Mesangial cell (primary cell): ENCODE measurements at places on chromosomes 2 and 18. TPM values are rescaled to one million over a fixed set of nuclear protein-coding genes. Genes with fewer than 3 reads are reported as not detected.

The CFAP210 gene
- total RNA-seq, result under 0.01 TPM in 1 of 2 replicates, not detected in the other

The CRYGD gene
- not detected in 2 replicates for total RNA-seq

The CASP10 gene
- 0.65 and 1.4 TPM in 2 replicates for total RNA-seq

The MOGAT1 gene
- not detected in 2 replicates for total RNA-seq

The INHBB gene
- total RNA-seq, result under 0.01 TPM in 1 of 2 replicates, not detected in the other

The BBS5 gene
- 3.6 and 4.4 TPM in 2 replicates for total RNA-seq

The FBXO15 gene
- total RNA-seq, result 0.76 and 0.98 TPM in 2 replicates

The GNAL gene
- 2.3 and 4.3 TPM in 2 replicates for total RNA-seq

The ST8SIA5 gene
- 0.13 TPM in 1 of 2 replicates, not detected in the other for total RNA-seq

The RNMT gene
- total RNA-seq, result 11.0 and 11.1 TPM in 2 replicates

The NAT8 gene
- not detected in 2 replicates for total RNA-seq

The GTF2A1L gene
- total RNA-seq, result 0.13 TPM in 1 of 2 replicates, not detected in the other

The TDRD15 gene
- total RNA-seq, result not detected in 2 replicates

The GPR35 gene
- total RNA-seq, result 0.25 and 0.33 TPM in 2 replicates

The COLEC12 gene
- total RNA-seq, result 1.6 and 9.4 TPM in 2 replicates

The TFCP2L1 gene
- 0.33 and 4.1 TPM in 2 replicates for total RNA-seq

The TUBA3E gene
- total RNA-seq, result not detected in 2 replicates

The NEU4 gene
- total RNA-seq, result under 0.01 TPM in 1 of 2 replicates, not detected in the other

The PLEK gene
- total RNA-seq, result under 0.01 TPM in 1 of 2 replicates, not detected in the other

The ZNF385B gene
- total RNA-seq, result 5.3 TPM in 1 of 2 replicates, not detected in the other

The GAD1 gene
- not detected in 2 replicates for total RNA-seq
